Natural killer cell (primary cell): ENCODE measurements at places on chromosomes 5 and 9. TPM values are rescaled to one million over a fixed set of nuclear protein-coding genes. Genes with fewer than 3 reads are reported as not detected.

- no peak overlapping the region for H3K4me3 ChIP-seq
- no peaks in the 10 kb centered on the region for H3K27me3 ChIP-seq
- H3K36me3 ChIP-seq, result no peaks in the 10 kb centered on the region
- no peak overlapping the region for H3K27ac ChIP-seq
- no peak for DNase-seq
- H3K4me1 ChIP-seq, result peaks cover 15% of the 10 kb centered on the region
Observed at GRCh38 chr5:37375091-37375490, 4.0 kb upstream of the WDR70 start.

GRCh38 chr9:16544842-16545241, 325.6 kb downstream of the BNC2 start:
- no peak overlapping the region for H3K4me3 ChIP-seq
- H3K36me3 ChIP-seq, result no peaks in the 10 kb centered on the region
- no peaks in the 10 kb centered on the region for H3K27me3 ChIP-seq
- H3K27ac ChIP-seq, result no peak overlapping the region
- no peaks in the 10 kb centered on the region for H3K4me1 ChIP-seq

The IFNA8 gene
- total RNA-seq, result not detected

DNA sequence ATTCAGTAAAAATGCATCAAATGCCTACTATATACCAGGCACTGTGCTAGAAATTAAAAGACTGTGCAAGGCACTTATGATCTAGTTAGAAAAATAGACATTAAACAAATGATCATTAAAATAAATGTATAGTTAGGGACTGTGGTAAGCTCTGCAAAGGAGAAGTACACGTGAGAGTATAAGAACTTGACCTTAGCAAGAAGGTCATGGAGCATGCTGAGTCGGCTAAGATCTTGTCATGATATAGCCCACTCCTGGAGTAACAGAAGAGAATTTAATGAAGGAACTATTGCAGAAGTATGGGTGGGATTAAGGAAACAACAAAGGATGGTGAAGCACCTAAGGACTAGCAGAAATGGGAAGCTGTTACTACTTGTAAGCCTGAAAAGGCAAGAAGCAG, 23.5 kb upstream of the SAP30L start:
- H3K4me1 ChIP-seq, result no peaks in the 10 kb centered on the region
- H3K36me3 ChIP-seq, result peaks cover 25% of the 10 kb centered on the region
- H3K4me3 ChIP-seq, result no peak overlapping the region

GRCh38 chr9:124779368-124780059, 2.6 kb downstream of the OLFML2A start:
- DNase-seq, result no peak
- H3K4me3 ChIP-seq, result no peak overlapping the region
- H3K27me3 ChIP-seq, result peaks cover 9% of the 10 kb centered on the region

DNA sequence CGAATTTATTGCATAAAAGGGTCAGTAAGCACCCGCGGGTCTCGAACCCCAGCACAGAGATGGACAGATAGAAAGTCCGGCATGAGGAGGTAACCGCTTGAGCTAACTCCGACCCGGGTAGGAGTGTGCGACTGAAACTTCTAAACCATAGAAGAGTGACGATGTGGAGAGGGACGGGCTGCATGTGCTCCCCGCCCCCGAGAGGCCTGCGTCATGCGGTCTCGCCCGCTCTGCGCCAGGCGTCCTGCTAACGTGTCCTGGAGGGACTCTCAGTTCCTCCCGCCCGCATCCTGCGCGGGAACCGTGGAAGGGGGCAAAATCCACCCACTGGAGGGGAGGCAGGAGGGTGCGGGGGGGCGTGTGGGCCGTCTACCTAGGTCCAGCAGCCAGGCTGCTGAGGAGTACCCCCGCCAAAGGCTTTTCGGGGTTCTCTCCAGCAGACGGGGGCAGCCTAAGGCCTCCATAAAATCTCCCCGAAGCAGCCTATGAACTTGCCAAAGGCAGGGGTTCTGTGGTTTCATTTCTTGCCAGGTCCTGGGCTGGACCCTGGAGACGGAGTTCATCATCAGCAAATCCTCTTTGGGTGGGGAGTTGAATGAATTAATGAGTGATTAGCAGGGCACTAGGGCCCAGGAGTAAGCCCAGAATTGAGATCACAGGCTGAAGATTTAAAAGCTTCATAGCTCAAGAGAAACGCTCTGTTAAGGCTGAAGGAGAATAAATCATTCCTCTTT, 51.9 kb downstream of the TGFBI start:
- DNase-seq, result peak; percentile 47
- H3K27me3 ChIP-seq, result peaks cover 7% of the 10 kb centered on the region
- peaks cover 16% of the 10 kb centered on the region for H3K4me1 ChIP-seq
- peak overlapping the region; percentile 2 for H3K4me3 ChIP-seq
- no peak overlapping the region for H3K27ac ChIP-seq

The GABRA6 gene
- total RNA-seq, result not detected

GRCh38 chr5:73438645-73439470, 9.7 kb downstream of the FOXD1 start:
- H3K4me3 ChIP-seq, result no peak overlapping the region
- no peaks in the 10 kb centered on the region for H3K36me3 ChIP-seq
- no peak for DNase-seq
- peaks cover 3% of the 10 kb centered on the region for H3K4me1 ChIP-seq

DNA sequence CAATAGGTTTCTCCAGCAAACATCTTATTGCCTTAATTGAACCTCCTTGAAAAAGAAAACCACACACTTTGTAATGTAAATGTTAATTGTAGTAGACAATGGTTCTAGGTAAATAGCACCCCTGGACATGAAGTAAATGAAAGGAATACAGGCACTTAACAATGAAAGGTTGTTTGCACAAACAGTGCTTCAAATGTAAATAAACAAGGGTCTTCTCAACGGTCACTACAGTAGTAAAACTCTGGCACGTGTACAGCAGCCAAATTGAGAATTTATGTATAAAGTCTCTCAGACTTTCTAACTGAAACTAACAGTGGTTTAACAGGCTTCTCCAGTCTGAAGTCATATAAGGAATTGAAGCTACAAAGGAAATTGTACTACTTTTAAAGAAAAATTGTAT, 218.3 kb downstream of the MEF2C start:
- H3K27ac ChIP-seq, result no peak overlapping the region
- peaks cover 37% of the 10 kb centered on the region for H3K4me1 ChIP-seq
- no peaks in the 10 kb centered on the region for H3K36me3 ChIP-seq
- no peak overlapping the region for H3K4me3 ChIP-seq
- DNase-seq, result no peak

The DEPDC1B gene
- total RNA-seq, result 1.2 TPM

The ZNF454 gene
- not detected for total RNA-seq

DNA sequence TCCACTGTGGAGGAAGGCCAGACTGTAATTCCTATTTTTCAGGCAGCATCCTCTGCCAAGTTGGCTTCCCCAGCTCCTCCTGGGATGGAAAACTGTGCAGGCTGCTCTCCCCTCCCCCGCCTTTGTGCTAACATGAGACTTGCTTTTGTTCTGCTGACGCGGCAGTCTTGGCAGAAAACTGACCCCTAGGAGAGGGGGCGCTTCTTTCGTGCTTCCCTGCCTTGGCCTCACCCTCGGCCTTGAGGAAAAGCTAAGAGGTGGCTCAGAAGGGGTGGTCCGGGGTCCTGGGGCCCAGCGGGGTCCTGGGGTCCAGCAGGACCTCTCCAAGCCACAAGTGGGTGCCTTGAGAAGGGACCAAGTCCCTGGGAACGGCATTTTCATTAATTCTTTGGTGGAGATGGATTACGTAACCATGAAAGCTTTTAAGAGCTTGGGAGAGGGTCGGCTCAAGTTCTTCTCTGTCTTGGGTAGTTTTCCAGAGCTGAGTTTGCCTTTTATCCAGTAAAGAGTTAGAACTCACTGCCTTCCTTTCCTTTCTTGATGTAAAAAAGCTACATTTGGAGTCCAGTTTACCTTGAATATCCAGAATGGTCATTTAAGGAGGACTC, 51.0 kb downstream of the SH3PXD2B start:
- DNase-seq, result no peak
- no peaks in the 10 kb centered on the region for H3K27me3 ChIP-seq
- no peaks in the 10 kb centered on the region for H3K36me3 ChIP-seq
- H3K4me3 ChIP-seq, result no peak overlapping the region
- H3K4me1 ChIP-seq, result no peaks in the 10 kb centered on the region
- H3K27ac ChIP-seq, result no peak overlapping the region
